ENCODE measurements at places on chromosomes 16 and 17.
A peak's percentile ranks its signal among the peaks of the same experiment; 100 is the strongest.

DNA sequence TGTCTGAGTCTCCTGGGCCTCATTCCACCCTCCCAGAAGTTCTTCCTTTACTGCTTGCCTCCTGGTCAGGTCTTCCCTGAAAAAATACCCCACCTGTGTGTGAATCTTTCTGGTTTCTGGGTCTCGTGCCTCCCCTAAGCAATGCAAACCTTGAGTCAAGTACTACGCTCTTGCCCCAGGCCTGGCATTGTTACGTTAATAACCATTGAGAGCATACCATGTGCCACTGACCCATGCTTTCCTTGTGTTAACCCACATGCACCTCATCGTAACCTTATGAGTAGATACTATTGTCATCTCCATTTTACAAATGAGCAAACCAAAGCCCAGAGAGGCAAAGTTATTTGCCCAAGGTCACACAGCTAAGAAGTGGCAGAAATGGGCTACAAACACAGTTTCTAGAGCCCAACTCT is 25.4 kb upstream of the TOB1 start:
- DNase-seq, result no peak

DNA sequence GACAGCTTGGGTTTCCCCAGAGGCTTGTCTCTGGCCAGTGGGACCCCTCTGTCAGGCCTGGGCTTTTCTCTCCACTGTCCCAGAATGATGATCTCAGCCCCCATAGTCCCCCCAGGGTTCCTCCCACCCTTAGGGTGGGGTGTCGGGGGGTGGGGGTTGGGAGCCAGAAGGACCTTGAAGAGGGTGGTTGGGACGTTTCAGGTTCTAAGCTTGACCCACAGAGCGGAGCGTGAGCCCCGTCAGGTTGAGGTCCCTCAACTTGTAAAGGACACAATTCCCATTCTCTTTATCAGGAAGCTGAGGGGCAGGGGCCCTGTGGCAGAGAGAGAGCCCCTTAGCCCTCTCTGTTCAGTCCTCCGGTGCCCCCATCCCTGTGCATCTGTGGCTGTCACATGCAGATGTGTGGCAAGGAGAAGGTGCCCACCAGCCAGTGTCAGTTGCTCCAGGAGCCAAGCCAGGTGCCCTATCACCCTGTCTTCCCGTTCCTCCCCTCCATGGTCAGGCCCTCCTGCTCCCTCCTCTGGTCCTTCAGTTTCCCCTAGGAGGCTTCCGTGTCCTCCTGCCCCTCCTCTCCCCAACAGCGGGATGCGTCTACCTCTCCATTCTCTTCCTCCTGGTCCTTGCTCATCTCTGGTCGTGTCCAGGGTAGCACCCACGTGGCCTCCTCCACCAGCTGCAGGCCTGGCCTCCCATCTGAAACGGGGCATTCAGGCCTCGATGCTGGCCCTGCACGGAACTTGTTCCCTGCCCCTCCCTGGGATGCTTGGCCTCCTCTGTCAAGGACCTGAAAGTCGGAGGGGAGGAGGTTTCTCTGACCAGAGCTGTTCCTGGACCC is 1.5 kb upstream of the NTN3 start:
- DNase-seq, result no peak

DNA sequence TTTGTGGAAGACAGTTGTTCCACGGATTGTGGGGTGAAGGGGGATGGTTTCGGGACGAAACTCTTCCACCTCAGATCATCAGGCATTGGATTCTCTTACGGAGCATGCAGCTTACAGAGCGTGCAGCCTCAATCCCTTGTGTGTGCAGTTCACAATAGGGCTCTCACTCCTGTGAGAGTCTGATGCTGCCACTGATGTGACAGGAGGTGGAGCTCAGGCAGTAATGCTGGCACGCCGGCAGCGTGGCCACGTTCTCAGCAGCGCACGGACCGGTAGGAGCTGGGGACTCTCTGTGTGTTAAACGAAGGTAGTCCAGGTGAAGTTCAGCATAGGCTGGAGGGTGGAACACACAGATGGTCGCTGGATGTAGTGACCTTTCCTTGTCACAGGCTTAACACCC is 37.8 kb downstream of the SEC14L1 start:
- DNase-seq, result no peak

DNA sequence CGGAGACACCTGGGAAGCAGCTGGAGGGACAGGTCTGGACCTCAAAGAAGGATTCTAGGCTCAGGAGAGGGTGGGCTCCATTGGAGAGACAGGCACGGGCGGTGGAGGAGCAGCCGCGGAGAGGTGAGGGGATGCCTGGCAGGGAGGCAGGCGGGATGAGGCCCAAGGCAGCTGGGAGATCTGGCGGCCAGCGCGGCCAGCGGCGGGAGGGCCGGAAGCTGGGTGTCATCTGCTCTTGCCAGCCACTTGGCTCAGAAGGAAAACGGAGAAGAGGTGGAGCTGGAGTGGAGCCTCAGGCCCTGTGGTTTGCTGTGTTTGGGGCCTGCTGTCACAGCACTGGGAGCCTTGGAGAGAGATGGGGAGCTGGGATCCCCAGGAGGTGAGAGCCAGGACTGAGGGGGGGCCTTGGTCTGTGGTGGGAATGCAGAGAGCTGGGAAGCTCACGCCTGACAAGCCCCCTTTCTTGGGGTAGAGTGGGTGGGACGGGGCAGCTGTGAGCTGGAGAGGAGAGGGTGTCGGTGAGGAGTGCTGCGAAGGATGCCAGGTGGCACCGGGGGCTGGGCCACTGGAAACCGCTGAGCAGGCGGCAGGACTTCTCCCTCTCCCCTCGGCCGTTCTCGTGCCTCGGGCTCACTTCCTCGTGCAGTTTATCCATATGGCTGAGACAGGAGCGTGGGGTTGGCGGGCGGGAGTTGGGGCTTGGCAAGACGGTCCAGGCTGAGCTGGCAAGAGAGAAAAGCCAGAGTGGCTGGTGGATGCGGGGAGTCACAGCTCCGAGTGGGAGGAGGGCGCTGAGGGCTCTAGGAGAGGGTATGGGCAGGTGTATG is 8.0 kb downstream of the TBC1D24 start:
- DNase-seq, result no peak

DNA sequence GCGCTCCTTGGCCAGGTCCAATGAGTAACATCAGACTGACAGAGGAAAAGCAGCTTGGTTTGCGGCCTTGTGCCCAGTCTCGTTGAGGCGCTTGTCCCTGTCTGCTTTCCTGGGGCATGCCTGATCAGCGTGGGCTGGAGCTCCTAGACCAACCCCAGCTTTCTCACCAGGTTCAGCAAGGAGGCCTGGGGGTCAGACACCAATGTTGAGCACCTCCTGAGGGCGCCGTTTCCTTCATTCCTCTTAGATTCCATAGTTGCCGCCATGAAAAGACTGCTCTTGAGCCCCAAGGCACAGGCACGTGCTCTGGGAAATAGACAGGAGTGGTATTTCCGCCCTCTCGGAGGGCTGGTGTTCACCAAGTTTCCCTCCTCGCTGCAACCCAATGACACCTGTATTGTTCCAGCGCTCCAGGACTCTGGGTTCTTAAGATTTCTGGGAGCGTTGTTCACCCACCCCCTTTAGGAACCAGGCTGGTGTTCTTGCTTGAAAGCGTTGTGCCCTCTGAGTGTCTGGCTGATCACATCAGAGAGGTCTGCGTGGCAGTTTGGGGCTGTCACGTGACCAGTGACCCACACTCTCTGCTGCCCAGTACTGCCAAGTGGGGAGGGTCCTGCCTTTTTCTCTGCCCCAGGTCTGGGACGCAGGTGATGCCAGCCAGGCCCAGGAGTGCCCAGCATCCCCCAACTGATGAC is 18.0 kb downstream of the KCTD2 start:
- DNase-seq, result no peak

DNA sequence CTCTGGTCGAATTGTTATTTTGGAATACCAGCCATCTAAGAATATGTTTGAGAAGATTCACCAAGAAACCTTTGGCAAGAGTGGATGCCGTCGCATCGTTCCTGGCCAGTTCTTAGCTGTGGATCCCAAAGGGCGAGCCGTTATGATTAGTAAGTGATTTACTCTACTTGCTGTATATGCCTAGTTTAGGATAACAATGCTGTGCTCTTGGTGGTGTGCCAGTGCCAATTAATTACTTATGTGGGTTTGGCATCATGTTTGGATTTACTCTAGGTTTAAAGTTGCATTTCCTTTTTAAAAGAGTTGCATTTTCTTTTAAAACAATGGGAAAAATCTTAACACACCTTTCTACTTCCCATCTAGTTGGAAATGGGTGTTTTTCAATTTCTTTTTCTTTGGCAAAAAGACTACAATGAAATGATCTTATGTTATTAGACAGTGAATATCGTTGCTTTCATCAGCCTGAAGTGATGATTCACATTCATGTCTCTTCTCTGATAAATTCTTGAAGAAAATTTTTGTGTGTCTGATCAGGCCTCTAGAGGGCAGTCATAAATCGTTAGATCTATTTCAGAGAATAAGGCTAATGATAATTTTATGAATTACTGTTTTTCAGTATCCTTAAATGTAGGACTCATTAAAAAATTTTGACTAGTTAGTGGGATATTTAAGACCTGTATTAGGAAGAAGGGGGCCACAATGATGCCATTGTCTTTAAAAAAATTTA is 5.6 kb downstream of the SF3B3 start:
- DNase-seq, result peak; percentile 26

DNA sequence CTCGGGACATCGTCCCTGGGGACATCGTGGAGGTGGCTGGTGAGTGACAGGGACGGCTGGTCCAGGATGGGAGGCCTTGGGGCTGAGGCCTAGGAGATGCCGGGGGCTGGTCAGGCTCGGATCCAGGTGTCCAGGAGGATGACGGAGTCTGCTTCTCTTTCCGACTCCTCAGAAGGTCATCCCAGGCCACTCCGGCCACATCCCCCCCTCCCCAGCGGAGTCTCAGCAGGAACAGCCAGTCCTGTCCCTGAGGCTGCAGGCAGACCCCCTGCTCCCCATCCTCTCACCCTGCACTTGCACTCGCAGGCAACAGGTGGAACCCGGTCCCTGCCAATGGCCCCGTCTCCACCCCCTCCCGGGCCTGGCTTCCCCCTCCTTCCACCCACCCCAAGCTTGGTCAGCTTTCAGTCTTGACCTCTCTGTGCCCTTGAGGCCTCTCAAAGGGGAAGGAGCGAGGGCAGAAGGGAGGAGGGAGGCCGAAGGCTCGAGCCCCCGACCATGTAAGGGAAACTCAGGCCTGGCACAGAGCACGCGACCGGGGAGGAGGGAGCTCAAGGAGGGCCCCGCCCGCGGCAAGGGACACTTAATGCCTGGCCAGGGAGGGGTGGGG is 4.4 kb downstream of the ATP2A1 start:
- DNase-seq, result no peak

- DNase-seq, result no peak
Measured at GRCh38 chr16:4240624-4241023, 1.3 kb downstream of the SRL start.

- DNase-seq, result no peak
Measured at GRCh38 chr17:73901661-73902415, 257.6 kb upstream of the SDK2 start.

- DNase-seq, result no peak
Measured at GRCh38 chr17:75370286-75370915, 35.1 kb downstream of the GRB2 start.

DNA sequence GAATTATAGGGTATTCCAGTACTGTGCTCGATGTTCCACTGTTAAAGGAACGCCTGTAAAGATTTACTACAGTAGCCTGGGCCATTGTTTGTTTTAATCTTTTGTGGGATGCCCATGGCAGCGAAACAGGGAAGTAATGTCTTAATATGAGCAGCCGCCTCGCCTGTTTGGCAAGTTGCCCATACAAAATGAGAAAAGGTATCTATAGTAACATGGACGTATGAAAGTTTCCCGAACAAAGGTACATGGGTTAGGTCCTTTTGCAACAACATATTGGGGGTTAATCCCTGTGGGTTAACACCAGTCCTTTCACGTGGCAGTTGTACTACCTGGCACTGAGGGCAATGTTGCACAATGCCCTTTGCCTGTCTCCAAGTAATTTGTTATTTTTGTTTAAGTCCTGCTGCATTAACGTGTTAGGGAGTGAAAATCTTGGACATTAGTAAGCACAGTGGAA is 21.1 kb upstream of the TMC5 start:
- DNase-seq, result no peak

DNA sequence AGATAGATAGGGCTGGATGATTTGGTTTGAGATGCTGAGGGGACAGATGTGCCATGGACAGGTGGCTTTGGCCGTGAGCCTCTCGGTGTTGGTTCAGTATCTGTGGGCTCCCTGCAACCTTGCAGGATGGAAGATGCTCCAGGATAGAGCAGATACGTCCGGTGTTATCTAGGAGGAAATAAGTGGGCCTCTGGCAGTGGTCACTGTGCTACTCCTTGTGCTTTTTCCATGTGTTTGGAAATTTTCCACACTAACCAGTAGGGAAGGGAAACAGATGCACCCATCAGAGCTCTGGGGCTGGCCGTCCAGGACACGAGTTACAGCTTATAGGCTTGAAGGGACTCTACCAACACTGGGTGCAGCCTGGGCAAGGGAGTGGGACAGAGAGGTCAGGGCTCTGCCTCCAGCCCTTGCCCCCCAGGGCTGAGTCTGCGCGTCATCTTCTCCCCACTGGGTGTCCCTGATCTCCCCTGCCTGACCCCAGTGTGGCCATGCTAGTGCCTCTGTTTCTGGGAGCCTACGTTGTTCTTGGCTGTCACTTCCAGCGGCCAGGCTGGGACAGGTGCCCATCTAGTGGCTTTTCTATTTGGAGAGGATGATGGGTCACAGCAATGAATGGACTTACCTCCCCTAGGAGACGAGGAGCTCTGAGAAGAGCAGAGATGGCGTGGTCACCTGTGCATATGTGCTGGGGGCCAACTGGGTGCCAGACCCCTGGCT is 166.9 kb downstream of the SEC14L1 start:
- DNase-seq, result no peak

- no peak for DNase-seq
Measured at GRCh38 chr16:51508490-51509212, 357.6 kb upstream of the SALL1 start.

GRCh38 chr17:80949451-80950421 is 41.9 kb upstream of the CHMP6 start:
- DNase-seq, result no peak

DNA sequence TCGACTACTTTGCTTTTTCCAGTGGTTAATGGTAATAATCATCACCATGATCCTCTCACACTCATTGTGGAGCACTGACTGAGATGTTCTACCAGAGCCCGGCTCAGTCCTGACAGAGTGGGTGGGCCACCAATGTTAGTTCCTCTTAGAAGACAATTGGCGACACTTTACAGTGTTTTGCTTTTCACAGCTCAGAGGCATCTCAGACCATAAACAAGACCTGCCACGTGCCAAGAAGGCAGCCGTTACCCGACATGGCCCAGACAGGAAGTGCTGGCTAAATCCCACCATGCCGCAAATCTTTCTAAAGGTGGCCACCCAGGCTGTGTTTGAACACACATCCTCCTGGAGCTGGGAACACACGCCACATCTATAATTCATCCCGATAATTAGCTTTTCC is 103.7 kb downstream of the XYLT1 start:
- no peak for DNase-seq
